ENCODE measurements at places on chromosomes 1 and 21.

DNA sequence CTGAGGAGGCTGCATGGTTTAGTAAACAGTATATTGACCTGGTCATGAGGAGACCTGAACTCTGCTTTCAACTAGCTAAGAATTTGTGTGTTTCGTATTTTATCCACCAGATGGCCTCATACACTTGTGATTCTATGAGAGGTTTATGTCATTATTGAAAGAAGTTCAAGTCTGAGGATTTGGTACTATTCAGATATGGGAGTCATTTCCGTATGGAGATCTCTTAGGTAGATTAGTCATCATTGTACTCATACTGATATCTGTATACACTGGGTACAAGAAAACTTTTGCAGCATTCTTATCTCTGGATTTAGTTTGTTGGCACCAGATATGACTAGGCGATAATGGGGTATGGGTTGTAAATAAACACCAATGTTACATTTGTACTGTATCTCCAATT is 26.6 kb downstream of the ATF6 start:
- DNase-seq = no peak

- DNase-seq = no peak
Measured at GRCh38 chr21:33712022-33712803, 69.9 kb downstream of the ITSN1 start.

- no peak for DNase-seq
Measured at GRCh38 chr1:11980676-11980972, 380 bp downstream of the MFN2 start.

DNA sequence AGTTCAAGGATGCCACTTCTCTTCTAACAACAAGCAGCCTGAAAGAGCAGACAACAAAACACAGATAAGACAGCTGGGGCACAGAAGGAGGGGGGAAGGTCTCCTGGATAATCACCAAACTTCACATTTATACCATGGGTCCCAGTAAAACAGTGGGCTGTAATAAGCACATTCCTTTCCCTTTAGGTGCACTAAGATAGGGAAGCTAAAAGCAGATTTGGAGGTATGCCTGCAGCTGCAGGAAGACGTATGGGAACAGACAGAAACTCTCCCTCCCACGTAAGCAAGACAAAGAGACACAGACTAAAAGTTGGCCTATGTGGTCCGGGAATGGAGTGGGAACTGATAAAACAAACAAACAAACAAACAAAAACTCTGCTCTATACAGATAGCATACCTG is 612.1 kb downstream of the MRPL39 start:
- no peak for DNase-seq

GRCh38 chr1:94974824-94975223 is 47.9 kb upstream of the CNN3 start:
- DNase-seq = no peak

- no peak for DNase-seq
Measured at GRCh38 chr1:184210031-184210430, 158.5 kb downstream of the TSEN15 start.

- no peak for DNase-seq
Measured at GRCh38 chr1:48790397-48790796, 13.7 kb upstream of the BEND5 start.

Measured in stimulated activated CD4-positive, alpha-beta T cell treated with anti-CD3 and anti-CD28 coated beads, Interleukin-1b, Interleukin-23, amount 100 ng/mL, for 48 hours (primary cell).